ENCODE measurements at places on chromosomes 7 and 10. TPM values are rescaled to one million over a fixed set of nuclear protein-coding genes. Genes with fewer than 3 reads are reported as not detected.

BTBD16 gene
- total RNA-seq: not detected

SPDYE2B gene
- total RNA-seq: not detected

HK1 gene
- total RNA-seq: 97.6 TPM

PPP1R3C gene
- 17.3 TPM for total RNA-seq

WEE2 gene
- not detected for total RNA-seq

PNLIPRP1 gene
- total RNA-seq: not detected

CCL26 gene
- total RNA-seq: not detected

FAM180A gene
- total RNA-seq: 3.6 TPM

All from epithelial cell of alveolus of lung (primary cell).